SIG-M5 (cell line): ENCODE measurements at places on chromosomes 16 and 17.

DNA sequence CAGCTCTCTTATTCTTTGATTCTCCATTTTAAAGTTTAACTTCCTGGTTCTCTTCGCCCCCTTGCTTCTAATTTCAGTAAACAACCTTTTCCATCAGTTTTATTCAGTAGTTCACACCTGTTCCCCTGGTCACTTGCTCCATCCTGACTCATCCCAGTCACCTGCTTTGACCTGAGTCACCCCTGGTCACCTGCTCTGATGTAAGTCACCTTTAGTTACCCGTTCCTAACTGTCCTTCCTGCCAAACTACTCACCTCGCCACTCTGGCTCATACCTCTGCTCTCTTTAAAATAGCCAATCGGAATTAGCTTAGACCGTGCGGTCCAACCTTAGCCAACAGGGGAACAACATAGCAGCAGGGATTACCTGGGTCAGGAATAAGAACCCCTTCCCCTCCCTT lies 4.7 kb upstream of the NLRC5 start:
- no peak for DNase-seq

DNA sequence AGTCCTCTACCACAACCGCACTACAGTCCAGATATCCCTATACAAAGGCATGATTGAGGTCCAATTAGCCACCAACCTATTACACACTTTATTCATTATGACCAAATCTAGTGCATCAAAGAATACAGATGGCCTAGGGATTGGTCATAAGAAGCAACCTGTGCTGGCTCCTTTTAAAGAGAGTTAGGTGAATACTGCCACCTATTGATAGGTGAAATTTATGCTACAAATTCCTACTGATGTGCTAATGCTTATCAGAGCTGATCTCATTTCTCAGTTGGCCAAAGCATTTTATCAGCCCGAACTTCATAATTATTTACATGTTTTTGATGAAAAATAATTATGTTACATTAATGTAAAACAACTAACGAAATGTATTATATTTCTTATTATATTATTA lies 166.3 kb downstream of the ANKFN1 start:
- DNase-seq: no peak

- no peak for DNase-seq
Measured at GRCh38 chr16:55250701-55251100, 73.3 kb upstream of the IRX6 start.

DNA sequence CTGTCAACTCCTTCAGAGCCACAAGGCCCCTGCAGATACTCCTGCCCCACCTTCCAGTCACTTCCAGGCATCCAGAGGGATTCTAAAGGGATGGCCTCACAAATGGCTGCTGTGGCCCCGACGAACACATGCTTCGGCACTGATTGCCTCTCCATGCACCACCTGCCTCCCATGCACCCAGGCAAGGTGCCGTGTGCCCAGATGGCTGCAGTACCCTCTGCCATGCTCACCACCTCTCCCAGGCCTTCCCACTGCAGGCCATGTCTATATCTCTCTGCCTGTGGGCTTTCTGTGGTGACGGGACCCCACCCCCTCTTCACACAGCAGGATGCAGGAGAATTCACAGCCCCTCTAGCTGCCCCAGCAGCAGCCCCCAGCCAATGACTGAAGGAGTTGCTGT lies 27.9 kb upstream of the LYRM9 start:
- DNase-seq: no peak

DNA sequence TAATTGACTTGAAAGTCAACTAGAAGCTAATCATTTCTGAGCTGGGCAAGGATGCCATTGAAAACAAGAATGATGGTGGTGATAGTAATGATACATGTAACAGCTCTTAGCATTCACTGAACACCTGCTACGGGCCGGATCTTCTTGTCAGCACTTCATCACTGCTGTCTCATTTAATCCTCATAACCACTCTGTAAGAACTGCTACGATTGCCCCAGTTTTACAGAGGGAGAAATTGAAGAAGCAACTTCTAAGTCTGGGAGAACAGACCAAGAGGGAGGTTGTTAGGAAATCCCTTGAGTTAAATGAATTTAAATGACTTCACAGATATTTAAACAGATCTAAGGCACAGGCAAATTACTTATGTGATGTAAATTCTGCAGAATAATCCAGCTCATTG lies 7.0 kb upstream of the GAN start:
- no peak for DNase-seq

DNA sequence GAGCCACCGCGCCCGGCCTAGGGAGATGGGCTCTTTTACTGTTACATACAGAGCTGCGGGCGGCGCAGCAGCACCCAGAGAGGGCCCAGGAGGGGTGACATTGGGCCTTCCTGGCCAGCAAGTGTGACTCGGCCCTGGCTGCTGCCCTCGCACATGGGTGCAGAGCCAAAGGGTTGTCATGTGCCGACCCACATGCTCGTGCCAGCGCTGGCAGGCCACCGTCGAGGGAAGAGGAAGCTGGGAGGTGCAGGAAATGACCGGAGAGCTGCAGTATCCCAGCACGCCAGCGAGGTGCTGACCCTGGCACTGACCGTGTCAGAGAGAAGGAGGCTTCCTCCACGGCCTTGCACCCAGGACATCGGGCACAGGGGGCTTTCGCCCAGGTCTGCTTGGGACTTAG lies 8.0 kb downstream of the ENDOV start:
- DNase-seq: no peak

- DNase-seq: no peak
Measured at GRCh38 chr16:81702506-81702905, 76.6 kb upstream of the PLCG2 start.

DNA sequence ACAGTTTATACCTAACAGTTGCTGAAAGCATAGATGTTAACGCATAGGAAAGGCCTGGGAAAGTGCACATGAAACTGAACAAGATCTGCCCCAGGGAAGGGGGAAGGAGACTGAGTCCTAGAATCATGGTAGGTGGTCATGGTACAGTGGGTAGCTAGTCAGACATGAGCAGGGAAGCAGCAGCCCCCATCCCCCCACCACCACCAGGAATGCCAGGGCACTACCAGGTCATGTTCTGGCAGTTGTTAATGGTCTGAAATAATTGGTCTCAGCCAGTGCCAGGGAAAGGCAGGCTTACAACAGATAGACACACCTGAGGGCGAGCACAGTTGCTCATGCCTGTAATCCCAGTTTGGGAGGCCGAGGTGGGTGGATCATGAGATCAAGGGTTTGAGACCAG lies 185.2 kb downstream of the CPPED1 start:
- DNase-seq: no peak

- no peak for DNase-seq
Measured at GRCh38 chr17:80529104-80529903, 15.3 kb upstream of the RPTOR start.

DNA sequence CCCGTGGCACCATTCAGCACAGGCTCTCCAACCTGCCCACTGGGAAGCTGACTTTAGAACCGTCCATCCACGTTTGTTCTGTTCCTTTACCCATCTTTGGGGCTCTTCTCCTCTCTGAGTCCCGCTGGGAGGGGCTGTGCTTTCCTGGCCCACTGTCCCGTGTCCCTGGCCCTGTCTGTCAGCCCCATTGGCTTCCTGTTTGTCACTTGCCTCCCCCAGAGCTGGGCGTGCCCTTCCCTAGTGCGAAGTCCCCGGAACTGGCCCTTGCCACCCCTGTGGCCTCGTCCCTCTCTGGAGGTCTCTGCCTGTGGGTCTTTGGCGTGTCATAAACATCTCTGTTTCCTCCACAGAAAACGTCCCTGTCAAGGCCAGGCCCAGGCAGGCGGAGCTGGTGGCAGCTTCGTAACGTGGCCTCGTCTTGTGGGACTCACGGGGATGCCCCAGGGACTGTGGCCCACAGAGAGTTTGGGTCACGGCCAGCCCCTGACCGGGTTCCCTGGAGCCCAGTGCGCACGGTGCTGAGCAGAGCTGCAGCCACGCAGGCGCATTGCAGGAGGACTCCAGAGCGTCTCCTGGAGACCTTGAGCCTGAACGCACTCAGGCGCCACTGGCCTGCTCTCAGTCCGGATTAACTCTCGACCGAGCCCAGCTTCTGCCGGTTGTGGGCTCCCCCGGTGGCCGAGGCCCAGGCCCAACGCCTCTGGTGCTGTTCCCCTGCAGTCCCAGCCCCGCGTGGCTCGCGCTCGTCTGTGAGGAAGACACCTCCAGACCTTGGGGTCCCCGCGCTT lies 7.3 kb downstream of the CHMP6 start:
- no peak for DNase-seq

- DNase-seq: no peak
Measured at GRCh38 chr16:27817038-27817437, 246.5 kb downstream of the GSG1L start.

GRCh38 chr17:2695961-2696760 lies 15.4 kb downstream of the CLUH start:
- no peak for DNase-seq

DNA sequence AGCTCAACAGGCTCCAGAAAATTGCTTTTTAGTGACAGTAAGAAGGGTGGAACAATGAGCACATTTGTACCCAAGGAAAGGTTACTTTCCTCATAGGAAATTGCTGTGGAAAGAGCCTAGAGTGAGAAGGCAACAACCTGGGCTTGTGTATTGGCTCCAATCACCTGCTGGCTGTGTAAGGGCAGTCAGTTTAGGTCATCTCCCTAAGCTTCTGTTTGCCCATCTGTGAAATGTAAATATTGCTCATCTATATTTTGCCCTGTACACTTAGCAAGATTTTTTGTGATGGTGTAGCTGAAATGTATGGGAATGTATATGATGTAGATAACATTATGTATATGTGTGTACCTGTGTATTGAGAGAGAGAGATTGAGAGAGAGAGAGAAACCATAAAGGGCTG lies 225.2 kb upstream of the MPHOSPH6 start:
- no peak for DNase-seq

DNA sequence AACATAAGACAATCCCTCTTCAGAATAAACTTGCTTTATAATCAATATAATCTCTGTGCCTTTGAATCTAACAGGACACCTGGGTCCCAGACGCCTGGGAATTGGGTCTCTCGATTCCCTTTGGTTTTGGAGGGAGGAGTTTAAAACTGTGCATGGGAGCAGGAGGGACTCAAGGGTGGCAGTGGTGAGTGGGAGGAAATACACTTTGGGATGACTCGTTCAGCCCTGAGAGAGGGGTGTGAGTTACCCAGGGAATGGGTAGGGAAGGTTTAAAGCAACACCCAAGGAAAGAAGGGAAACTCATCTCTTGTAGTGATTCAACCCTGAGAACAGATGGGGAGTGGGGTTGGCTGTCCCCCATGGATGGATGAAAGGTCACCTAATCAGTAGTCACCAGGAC lies 1.6 kb downstream of the RANGRF start:
- no peak for DNase-seq

DNA sequence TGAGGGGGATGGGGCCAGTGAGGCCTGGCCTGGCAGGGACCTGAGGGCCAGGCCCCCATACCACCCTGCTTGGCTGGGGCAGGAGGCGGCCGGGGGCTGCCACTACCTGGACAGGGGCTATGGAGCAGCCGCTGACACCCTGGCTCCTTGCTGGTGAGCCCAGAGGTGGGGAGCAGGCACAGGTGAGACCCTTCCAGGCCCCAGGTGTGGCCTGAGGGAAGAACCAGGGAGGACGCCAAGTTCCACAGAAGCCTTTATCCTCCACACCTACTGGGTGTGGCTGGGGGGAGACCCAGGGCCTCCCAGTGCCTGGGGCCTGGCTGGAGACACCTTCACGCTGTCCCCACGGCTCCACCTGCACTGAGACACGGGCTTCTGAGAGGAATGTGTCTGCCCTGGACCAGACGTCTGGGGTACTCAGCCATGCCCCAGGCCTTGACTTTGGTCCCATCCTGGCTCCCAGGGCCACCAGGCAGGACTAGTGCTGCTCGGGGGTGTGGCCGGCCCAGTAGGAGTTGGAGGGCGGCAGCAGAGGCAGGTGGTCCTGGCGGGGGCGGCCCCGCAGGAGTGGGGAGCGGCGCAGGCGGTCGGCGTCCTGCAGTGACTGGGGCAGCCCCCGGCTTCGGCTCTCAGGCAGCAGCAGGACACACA lies 4.7 kb downstream of the SLC22A31 start:
- no peak for DNase-seq

DNA sequence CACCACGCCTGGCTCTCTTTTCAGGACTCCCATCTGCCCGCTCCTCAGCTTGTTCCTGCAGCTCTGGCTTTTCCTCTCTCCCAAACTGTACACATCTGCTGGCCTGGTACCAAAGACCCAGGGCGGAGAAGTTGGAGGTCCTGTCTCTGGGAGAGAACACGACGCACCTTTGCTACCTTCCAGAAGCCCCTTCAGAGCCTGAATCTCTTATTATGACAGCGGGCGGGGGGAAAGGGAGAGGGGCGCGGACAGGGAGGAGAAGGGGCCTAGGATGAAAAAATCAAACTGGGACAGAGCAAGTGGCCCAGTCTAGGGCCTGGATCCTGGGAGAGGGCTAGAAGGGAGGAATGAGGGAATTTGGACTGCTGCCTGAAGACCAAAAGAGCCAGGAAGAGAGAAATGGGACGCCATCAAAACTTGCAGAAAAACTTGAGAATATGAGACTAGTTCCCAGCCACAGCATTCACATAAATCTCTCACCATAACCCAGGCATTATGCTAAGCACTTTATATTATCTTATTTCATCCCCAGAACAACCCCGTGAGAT lies 2.5 kb upstream of the PER1 start:
- no peak for DNase-seq

DNA sequence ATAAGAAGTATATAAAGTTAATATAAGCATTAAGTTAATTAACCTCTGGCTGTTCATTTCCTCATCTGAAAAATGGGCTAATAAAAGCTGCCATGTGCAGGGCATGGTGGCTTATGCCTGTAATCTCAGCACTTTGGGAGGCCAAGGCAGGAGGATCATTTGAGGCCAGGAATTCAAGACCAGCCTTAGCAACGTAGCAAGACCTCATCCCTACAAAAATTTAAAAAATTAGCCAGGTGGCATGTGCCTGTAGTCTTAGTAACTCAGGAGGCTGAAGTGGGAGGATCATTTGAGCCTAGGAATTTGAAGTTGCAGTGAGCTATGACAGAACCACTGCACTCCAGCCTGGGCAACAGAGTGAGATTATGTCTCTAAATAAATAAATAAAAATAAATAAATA lies 40.6 kb upstream of the MMD start:
- DNase-seq: no peak

GRCh38 chr17:57266902-57267311 lies 10.6 kb downstream of the MSI2 start:
- no peak for DNase-seq

DNA sequence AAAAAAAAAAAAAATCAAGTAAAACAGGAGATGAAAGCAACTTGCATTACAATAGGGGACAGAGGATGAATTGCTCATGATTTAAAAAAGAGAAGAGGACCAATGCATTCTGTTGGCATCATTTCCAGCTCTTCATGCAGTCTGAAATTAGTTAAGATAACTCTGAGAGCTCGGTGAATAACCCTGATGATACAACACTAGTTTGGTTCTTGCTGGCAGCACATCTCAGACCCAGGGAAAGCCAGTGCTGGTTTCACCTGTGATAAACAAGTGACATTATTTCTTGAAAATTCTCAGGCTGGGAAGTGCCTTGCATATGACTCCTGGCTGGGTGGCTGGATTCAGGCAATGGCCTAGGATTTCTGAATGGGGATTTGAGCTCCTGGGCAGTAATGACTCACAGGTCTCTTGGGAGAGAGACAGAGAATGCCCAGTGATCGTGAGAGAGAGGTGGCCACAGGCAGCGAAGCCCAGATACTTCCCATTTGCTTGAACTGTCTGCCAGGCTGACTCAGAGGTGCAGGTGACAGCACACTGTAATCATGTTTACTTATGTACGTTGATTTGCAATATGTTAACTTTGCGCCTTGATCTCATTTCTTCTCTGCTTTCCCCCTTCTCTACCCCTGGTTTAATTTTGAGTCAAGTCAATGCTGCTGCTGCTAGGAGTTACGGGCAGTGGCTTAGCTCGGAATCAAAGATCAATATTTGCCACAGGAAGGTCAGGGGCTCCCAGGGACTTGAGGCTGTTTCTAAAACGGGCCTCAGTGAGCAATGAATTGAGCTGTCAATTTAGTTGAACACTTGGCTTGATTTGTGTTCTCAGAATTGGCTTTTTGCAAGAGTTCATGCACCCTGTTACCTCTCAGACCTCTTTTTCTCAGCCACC lies 27.1 kb downstream of the ARSG start:
- no peak for DNase-seq
